ENCODE measurements at places on chromosomes 1 and 21.

DNA sequence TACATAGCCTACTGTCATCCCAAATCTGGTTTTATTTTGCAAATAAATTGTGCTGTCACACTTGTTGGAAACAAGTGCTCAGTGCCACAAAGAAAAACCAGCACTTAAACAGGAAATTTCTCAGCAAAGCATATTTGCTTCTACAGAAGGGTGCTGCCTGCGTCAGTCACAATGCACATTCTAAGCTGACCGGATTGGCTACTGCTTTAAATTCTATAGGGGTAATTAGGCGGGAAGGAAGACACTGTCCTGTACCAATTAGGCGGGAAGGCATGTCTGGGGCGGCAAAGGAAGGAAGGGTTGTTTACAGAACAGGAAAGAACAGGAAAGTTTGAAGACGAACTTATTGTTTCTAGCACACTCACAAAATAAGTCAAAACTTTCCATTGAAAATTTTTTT, 2.8 kb downstream of the IFI16 start:
- no peak for DNase-seq

- DNase-seq: no peak
Observed at GRCh38 chr1:28111157-28111556, 22.7 kb upstream of the EYA3 start.

- DNase-seq: no peak
Observed at GRCh38 chr1:20578062-20578461, 10.8 kb upstream of the CDA start.

GRCh38 chr21:36934864-36935420, 31.5 kb downstream of the HLCS start:
- DNase-seq: no peak

DNA sequence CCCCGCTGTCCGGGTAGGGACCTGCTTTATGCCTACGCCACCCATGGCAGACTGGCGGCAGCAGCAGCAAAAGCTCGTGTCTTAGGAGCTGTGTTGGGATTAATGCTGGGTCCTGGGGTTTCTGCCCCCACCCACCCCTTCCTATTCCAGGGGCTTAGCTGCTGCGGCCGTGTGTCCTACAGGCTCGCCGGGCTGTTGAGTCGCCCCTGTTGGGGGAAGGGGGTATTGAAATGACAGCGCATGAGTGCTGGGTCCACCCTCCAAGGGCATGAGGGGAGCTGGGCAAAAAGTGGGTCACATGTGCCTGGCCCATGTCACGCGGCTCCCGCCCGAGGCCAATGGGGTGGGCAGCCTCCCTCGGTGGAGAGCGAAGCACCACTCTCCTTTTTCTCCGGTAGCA, 118.3 kb upstream of the COL6A1 start:
- no peak for DNase-seq

- DNase-seq: no peak
Observed at GRCh38 chr1:179366093-179366800, 476 bp downstream of the AXDND1 start.

DNA sequence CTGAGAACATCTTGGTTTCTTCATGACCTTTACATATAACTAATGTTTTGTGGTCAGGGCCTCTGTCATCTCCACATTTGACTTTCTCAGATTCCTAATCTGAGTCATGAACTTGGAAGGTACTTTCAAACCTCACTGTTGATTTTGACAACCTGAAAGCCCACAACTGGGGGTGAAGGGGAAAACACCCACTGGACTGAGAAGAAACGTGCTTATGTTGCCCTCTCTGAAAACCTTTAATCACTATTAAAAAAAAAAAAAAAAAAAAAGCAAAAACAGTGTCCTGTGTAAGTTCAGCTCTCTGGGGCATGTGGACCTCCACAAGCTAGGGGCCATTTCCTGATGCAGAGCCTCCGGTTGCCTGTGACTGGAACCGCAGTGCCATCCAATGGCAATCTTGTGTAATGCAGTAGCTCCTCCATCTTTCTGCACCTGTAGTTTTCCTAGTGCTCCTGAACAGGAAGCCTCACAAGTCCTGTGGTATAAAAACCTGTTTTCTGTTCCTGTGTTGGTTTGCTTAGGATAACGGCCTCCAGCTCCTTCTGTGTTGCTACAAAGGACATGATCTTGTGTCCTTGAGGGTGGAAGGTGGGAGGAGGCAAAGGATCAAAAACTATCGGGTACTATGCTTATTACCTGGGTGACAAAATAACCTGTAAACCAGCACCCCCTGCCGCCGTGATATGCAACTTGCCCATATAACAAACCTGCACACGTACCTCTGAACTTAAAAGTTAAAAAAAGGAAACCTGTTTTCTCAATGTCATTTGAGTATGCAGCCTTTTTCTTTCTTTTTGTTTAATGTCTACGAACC, 124.5 kb downstream of the ZNF648 start:
- DNase-seq: no peak

- no peak for DNase-seq
Observed at GRCh38 chr21:29870814-29871213, 69.0 kb downstream of the GRIK1 start.

DNA sequence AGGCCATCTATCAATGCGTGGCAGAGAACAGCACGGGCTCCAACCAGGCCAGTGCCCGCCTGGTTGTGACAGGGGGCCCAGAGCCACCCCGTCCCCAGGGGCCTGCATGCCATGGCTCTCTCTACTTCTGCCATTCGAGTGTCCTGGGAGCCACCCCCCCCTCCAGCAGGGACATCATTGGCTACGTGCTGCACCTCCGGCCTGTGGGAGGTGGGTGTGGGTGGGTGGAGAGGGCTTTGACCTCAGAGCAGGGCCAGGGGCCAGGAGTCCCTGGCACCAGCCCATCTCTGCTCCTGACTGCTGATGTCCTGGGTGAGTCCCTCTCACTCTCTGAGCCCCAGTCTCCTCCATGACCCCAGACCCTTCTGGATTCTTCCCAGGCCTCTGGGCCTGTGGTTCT, 25.3 kb downstream of the SLC27A3 start:
- no peak for DNase-seq

GRCh38 chr1:205328476-205328875, 6.9 kb upstream of the NUAK2 start:
- DNase-seq: no peak

DNA sequence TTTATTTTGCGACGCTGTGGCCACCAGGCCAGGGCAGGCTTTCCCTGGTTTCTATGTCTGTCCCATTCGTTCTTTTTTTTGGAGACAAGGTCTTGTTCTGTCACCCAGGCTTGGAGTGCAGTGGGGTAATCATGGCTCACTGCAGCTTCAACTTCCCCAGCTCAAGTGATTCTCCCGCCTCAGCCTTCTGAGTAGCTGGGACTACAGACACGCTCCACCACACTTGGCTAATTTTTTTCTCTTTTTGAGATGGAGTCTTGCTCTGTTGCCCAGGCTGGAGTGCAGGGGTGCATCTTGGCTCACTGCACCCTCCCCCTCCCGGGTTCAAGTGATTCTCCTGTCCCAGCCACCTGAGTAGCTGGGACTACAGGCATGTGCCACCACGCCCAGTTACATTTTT, 43.4 kb upstream of the WNT4 start:
- DNase-seq: no peak

GRCh38 chr1:92838519-92838918, 6.7 kb downstream of the RPL5 start:
- no peak for DNase-seq

DNA sequence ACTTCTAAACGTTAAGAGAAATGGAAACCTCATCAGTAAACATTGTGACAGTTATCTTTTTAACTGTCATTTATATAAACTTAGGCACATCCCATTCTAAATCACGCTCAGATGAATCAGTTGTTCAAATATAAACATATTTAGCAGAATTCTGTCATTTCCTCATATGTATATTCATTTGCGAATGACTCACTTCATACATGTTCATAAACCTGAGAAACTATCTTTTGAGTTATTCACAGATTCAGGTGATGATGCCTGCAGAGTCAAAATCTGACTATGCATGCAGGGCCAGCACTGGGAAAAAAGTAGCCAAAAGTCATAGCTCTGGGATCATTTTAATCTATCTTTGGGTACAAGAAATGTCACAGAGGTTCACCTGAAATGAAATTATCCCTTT, 153.8 kb upstream of the PKN2 start:
- no peak for DNase-seq

- DNase-seq: no peak
Observed at GRCh38 chr1:54278941-54279422, 79.0 kb downstream of the MRPL37 start.

DNA sequence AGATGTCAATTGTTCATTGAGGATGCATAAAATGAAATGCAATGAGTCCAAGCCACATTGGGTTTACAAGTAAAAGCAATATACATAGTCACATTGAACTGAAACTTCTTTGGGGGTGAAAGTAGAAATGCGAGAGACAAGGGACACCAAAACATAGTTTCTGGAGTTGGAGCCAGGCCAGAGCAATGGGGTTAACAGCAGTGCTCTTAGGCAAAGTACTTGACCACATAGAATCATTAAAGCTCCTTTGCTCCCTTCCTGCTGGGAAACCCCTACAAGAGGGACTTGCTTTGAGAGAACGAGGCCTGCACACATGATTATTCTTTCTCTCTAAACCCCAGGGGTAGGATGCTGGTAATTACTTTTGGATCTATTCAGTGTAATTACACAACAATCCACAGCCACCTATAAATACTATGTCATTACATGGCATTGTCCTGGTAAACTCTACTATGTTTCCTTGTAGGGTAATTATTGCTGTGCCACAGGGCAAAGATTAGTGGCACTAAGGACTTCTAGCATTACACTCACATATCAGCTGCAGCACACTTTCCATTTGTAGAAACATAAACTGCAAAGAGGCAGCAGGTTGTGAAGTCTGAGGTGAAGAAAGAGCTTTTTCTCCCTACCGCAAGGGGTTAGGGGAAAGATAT, 421.6 kb upstream of the PBX1 start:
- DNase-seq: no peak

DNA sequence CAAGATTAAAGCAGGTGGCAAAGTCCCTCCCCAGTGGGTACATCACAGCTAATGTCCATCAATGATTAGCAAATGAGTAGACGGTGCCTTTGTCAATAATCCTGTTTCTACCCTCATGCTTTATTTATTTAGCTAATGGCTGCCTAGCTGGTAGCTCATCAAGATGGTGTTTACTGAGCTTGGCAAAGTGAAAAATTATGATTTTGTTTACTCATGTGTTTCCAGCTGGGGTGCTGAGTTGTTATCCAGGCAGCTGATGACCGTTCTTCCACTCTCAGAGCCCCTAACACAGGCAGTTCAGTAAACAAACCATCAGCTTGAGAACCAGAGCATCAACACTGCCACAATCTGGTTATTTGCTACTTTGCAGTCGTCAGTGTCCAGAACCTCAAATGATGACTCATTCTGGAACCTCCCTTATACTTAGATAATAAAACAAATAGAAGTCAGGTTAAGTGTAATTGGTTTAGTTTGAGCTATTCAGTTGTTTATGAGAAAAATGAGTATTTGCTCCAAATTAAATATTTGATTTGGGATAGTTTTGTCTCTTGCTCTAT, 163.9 kb downstream of the ST6GALNAC5 start:
- no peak for DNase-seq

- no peak for DNase-seq
Observed at GRCh38 chr1:221740369-221740992, 1.4 kb downstream of the DUSP10 start.

DNA sequence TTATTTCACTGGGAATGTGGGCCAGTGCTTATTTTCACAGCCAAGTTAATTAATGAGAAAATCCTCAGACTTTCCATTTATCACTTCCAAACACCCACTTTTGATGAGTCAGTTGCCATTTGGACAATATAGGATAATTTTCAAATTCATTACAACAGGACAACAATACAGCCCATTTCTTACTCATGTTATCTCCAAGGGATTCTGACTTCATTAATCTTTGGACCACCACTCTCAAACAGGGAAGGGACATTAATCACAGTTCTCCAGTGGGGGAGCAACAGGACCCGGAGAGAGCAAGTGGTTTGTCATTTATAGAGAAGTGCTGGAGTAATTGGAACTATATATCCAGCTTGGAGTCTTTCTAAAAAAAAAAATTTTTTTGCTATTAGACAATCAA, 38.7 kb downstream of the JUN start:
- DNase-seq: no peak

- DNase-seq: peak; percentile 97
Observed at GRCh38 chr1:54764133-54764921, at the start of gene PARS2. TSS of gene PARS2 (minus strand) at chr1:54764523. CDS start at chr1:54759161, 5,362 bp downstream.

- peak; percentile 78 for DNase-seq
Observed at GRCh38 chr1:61742620-61743430, 545 bp downstream of the PATJ start.

GRCh38 chr21:35234725-35235124, 185.6 kb upstream of the RUNX1 start:
- no peak for DNase-seq

GRCh38 chr1:203915811-203916210, 54.4 kb downstream of the SNRPE start:
- DNase-seq: no peak

DNA sequence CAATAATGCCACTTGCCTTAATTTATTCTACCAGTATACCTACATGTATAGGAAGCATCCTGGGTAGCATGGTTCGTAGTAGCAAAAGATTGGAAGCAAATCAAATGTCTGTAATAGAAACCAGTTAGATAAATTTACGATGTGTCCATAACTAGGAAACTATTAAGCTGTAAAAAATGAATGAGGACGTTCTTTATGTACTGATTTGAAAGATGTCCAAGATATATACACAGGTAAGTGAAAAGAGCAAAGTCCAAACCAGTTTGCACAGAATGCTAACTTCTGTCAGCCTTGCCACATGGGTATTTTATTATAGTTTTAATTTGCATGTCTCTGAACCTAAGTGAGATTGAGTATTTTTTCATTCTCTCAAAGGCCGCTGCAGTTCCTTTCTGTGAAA, 251.8 kb upstream of the IRF2BP2 start:
- no peak for DNase-seq

DNA sequence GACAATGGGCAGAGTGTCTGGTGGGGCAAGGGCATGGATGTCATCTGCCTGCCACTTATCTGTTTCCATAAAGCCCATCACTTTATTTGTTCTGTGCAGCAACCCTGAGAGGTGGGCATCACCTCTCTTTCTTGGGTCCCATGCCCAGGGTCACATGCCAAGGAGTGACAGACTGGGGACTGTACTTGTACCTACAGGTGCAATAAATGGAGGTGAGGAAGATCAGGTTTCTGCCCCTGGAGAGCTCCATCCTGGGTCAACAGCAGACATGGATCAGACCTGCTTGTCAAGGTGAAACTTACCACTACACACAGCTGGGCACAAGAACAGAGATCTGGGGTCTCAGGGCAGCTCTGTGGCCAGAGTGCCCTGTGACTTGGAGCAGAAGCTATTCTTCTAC, 18.4 kb upstream of the PRDM16 start:
- no peak for DNase-seq

DNA sequence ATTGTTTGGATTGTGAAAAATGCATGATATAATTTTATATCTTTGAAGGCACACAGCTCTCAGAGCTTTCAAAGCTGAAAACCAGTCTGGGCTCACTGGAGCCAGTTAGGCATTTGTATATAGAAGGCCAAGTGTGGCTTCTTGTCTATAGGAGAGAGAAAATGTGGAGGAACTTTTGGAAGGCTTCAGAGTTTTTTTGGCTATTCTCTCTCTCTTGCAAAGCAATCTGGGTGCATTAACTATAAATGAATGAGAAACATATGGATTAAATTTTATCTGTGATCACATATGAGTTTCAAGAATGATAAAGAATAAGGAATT, 216.7 kb upstream of the HOOK1 start:
- DNase-seq: no peak
